ENCODE measurements at places on chromosomes 2 and 18.

GRCh38 chr2:195961873-195962272 is 106.8 kb downstream of the DNAH7 start:
- DNase-seq, result no peak

DNA sequence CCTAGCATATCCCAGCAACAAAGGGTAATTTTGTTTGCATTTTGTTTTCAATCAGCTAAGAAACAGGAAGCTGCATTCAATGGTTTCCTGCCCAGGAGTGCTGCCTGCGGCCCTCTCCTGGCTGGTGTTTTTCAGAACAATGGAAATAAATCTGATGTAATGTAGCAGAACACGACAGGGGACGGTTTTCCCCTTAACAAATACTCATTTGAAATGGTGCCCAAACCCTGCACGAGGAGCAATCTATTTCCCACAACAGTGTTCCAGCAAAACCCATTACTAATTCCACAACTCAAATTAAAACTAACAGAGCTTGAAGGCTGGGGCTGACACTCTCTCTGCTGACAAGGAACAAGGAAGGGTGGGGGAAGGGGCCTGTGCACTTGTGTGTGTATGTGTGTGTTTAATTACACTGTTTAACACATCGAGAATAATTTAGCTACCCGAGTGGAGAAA is 8.7 kb downstream of the CAPN13 start:
- no peak for DNase-seq

- no peak for DNase-seq
Observed at GRCh38 chr2:200608341-200609027, 22.7 kb downstream of the AOX1 start.

DNA sequence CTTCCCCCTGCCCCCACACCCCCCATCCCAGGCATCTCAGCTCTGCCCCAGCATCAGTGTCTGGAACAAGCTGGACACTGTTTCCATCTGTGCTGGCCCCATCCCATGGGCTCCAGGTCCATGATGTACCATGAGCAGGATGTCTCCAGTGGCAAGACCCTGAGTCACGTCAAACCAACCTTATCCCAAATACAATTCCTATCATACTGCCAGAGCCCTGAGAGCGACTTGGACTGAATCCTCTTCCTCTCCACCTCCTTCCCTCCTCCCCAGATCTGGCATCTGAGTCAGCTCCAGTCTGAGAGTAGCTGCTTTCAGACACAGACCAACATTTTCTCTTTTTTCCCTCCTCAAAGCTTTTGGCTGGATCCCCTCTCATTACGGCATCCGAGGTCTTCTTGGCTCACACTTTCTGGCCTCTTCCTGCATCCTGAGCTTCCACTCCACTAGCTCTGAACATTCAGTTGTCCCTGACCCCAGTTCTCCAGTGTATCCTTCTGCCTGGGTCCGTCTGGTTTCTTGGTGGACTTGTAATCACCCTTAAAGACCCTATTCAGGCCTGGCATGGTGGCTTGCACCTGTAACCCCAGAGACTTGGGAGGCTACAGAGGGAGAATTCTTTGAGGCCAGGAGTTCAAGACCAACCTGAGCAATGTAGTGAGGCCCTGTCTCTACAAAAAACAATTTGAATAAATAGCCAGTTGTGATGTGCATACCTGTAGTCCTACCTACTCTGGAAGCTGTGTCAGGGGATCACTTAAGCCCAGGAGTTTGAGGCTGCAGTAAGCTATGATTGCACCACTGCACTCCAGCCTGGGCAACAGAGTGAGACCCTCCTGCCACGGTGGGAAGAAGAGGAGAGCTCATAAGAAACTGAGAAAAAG is 68.3 kb downstream of the ACKR3 start:
- DNase-seq, result no peak

- DNase-seq, result no peak
Observed at GRCh38 chr2:27857417-27858172, 32.6 kb downstream of the RBKS start.

GRCh38 chr2:130314377-130314776 is 28.3 kb upstream of the IMP4 start:
- no peak for DNase-seq

- no peak for DNase-seq
Observed at GRCh38 chr2:126739141-126739540, 83.2 kb downstream of the GYPC start.

Data from NCI-H1092 (cell line).